ENCODE measurements at places on chromosomes 11 and 22.

DNA sequence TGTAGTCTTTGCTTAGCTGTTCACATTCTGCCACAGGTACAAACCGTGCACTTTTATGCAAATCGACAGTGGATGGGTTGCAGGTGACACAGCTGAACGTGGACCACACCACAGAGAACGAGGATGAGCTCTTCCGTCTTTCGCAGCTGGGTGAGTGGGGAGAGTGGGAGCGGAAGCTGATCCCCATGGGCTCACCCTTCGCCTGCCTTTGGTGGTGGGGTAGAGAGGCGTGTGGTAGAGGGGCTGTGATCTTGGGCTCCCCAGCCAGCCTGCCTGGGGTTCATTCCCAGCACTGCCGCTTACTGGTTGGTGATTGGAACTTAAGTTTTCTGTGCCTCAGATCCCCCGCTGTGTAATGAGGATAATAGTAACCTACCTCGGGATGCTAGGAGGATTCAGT is 19.1 kb downstream of the TAB1 start:
- no peak for DNase-seq

- peak; percentile 79 for DNase-seq
These were observed 11.1 kb upstream of the TAB1 start for GRCh38 chr22:39388261-39389011.

- DNase-seq, result no peak
These were observed 60.4 kb downstream of the BUD13 start for GRCh38 chr11:116712428-116712827.

- peak; percentile 96 for DNase-seq
These were observed 39.6 kb downstream of the NUMA1 start for GRCh38 chr11:72040491-72041363.

DNA sequence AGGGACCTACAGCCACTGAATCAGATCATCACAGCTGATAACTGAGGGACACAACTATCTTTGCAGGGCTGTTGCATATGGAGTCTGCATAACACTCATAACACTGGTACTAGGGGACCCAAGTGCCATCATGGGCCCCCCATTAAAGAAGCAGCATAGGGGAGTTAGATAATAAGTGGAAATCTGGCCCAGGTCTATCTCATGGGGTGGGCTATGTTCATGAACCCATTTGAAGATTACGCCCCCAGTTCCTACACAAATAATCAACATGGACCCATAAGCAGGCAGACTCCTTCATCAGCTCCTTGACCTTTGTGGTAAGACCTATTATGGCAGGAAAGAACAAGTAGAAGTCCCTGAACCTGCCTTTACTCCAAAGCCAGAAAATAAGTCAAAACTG is 48.8 kb downstream of the ASCL2 start:
- DNase-seq, result no peak

- DNase-seq, result peak; percentile 86
These were observed 71.5 kb upstream of the RAB38 start for GRCh38 chr11:88246696-88247095.

GRCh38 chr11:64900263-64900678 is 16.7 kb downstream of the ATG2A start:
- no peak for DNase-seq

- no peak for DNase-seq
These were observed 87.0 kb downstream of the FAM168A start for GRCh38 chr11:73510877-73511276.

- DNase-seq, result no peak
These were observed 1.4 kb downstream of the ASCL2 start for GRCh38 chr11:2268729-2269600.

- DNase-seq, result no peak
These were observed 27.5 kb downstream of the LINC01488 start for GRCh38 chr11:69508974-69509373.

- no peak for DNase-seq
These were observed 480 bp downstream of the PLEKHA7 start for GRCh38 chr11:17013548-17014320.

DNA sequence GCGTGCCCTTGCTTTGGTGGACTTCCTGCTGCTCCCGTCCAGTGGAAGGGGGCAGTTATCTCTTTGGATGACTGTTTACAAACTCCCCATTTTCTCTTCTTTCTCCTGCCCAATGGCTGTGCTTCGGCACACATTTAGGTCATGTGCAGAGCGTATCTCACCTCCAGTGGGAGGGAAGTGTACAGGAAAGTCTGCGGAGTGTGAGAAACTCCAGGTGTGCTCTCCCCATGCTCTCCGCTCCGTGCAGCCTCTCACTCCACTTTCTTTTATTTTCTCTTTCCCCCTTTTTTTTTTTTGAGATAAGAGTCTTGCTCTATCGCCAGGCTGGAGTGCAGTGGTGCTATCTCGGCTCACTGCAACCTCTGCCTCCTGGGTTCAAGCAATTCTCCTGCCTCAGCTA is 11.9 kb upstream of the TEF start:
- no peak for DNase-seq

GRCh38 chr11:35917676-35918075 is 26.2 kb upstream of the LDLRAD3 start:
- no peak for DNase-seq

GRCh38 chr22:48103126-48103875 is 1340.9 kb downstream of the TBC1D22A start:
- DNase-seq, result no peak

DNA sequence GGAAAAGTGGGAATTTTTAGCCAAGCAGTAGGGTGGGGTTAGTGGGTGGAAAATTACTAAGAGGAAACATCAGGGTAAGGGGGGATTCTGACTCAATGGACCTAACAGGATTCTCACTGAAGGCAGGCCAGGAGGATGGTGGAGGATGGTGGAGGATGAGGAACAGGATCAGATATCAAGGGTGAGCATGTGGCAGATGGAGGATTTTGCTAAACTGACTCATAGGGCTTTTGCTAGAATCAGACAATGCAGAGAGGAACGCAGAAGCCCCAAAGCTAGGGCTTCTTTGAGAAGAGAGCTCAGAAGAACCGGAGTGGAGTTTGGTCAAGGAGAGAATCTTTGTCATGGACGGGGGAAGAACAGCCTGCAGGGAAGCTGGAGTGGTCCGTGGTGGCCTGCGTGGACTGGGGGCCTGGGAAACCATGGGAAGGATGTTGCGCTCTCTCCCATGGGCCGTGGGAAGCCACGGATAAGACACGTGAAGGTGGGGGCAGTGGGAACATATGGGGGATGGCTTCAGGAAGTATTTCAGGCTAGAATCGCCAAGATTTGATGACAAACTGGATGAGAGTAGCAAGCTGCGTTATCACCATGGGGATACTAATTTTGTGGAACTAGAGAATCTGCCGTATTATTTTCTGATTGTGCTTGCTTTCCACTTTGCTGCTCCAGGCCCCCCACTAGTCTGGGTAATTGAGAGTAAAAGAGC is 165.2 kb downstream of the LDLRAD3 start:
- DNase-seq, result no peak

DNA sequence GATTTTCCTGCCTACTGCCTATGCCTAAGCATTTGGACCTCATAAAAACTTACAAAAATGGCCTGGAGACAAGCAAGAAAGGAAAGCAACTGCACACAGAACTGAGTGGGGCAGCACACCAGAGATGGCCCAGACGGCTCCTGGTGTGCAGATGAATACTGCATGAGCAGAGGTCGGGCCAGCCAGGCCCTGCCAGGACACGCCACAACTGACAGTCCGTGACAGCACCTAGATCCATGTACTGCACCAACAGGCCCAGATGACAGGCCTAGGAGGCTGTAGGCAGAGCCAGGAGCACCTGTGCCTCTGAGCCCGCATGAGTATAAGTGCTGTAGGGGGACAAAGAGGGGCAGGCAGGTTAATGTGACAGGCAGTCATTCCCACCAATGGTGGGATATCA is 160.2 kb downstream of the IGLL1 start:
- DNase-seq, result no peak

DNA sequence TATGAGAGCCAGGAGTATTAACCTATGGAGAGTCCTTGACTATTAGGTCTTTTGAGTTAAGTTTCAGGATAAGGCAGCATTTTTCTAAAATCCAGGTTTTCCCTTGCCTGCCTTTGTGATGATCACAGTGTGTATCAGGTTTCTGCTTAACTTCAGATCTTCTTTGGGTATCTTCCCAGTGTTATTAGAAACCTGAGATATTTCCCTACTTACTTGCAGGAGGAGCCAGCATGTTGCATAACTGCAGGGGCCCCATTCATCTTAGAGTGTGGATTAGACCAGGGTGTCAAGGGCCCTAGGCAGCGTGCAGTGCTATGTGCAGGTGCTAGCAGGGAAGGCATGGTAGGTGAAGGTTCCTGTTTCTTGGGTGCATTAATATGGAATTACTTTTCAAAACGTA is 69.5 kb downstream of the ZNRF3 start:
- peak; percentile 69 for DNase-seq

DNA sequence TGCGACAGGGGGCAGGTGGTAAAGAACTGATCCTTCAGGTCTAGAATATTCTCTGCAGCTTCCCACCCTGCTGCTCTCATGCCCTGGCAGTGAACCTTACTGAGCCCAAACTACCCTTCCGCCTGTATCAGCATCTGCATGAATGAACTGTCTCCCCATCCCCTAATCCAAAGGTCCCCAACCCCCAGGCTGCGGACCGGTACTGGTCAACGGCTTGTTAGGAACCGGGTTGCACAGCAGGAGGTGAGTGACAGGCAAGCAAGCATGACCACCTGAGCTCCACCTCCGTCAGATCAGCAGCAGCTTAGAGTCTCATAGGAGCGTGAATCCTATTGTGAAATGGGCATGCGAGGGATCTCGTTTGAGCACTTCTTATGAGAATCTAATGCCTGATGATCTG is 58.2 kb upstream of the LMO1 start:
- DNase-seq, result no peak

GRCh38 chr11:37503411-37504059 is 905.5 kb upstream of the RAG2 start:
- no peak for DNase-seq

DNA sequence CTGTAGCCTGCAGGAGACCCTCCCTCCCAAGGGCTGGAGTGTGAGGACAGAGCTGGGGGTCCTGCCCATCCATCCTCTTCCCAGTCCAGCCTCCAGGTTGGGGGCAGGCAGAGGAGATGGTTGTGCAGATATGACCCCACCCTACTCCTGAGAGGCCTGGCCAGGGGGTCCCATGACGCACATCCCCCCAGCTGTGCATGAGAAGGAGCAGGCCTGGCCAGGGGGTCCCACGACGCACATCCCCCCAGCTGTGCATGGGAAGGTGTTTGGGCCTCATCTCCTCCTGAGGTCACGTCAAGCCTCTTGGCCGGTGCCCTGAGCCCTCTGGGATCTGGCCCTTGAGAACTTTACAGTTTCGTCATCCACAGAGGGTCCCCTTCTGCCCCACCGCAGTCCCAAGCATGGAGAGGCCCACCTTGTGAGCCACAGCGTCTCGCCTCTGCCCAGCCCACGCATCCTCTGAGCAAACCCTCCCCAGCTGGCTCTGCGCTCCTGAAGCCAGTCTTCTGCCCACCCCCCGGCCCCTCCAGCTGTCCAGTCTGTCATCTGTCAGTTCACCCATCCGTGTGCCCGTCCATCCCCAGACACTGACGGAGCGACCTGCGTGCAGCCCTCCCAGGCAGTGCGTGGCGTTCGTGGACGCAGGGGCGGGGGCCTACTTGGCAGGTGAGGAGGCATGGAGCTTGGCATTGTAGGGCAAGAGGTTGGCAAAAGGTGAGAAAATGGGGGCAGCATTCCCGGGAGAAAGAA is 2.3 kb downstream of the ANO9 start:
- DNase-seq, result no peak

GRCh38 chr11:3087821-3088800 is 30.9 kb upstream of the CARS1 start:
- DNase-seq, result no peak

DNA sequence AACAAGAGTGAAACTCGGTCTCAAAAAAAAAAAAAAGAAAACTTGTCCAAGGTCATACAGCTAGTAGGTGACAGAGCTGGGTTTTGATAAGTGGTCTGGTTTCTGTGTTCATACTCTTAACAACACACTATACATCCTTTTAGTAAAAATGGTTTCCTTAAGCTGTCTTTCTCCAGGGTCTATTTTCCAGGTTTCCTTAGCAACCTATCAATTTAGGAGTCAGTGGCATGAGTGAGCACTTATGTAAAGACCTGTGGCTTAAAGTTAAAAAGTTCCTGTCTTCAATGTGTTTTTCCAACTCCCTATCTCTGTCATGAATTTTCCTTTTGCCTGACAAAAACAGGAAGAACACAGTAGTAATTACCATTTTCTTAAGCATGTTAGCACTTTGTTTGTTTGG is 480.5 kb downstream of the TMEM135 start:
- no peak for DNase-seq

DNA sequence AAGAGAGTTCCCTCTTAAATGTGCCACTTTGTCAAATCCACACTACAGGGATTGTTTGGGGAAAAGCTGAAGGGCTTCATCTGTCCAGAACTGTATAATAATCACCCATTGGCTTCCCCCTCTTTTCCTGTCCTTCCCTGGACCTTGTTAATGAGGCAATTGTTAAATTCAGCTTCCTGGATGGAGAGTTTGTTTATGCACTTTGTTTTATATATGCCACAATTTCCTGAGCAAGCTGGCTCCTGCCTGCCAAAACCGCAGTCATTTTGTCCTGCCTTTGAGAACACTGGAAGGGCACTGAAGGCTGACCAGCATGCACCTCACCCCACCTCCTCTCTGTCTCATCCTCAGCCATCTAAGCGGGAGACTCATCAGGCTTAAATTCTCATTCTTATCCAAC is 86.2 kb downstream of the MSANTD4 start:
- DNase-seq, result no peak

- peak; percentile 42 for DNase-seq
These were observed 12.6 kb upstream of the COX8A start for GRCh38 chr11:63961608-63962412.

DNA sequence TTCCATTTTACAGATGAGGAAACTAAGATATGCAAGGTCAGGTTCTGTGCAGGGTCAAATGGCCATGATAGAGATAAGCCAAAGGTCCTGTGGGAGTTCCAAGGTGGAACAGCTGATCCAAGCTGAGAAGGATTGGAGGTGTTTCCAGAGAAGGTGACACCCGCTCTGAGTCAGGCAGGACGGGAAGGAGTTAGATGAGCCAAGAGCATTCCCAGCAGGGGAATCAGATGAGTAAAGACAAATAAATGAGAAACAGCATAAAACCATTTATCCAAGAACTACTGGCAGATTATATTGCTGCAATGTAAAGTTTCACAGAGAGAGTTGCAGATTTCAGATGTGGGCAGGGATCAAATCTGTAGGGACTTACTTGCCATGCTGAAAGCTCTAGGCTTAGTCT is 18.9 kb upstream of the HEPHL1 start:
- DNase-seq, result peak; percentile 40

- peak; percentile 69 for DNase-seq
These were observed 199.7 kb downstream of the C11orf91 start for GRCh38 chr11:33500861-33501479.

DNA sequence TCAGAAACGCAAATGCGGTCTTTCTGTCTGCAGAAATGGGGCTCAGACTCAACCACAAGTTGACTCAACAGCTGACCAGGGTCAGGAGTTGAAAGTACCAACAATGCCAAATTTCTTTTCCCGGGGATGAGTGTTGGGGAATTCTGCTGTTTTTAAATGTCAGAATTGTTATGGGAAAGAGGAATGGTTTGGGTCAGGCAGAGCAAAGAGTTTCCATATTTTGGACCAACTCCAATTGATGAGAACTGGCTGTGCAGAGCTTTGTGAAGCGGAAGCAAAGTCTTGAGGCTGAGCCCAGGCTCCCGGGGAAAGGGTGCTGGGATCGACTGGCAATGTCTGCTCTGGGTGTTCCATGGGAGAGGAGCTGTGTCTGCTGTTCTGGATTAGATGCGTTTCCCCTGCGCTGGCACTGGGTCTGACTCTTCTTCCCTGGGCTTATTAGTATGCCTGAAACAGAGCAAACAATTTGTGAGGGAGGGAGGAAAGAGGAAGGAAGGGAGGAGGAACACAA is 36.2 kb downstream of the TXN2 start:
- peak; percentile 89 for DNase-seq

Data from fibroblast of upper back skin (primary cell).